ENCODE measurements at places on chromosomes 12 and 14.

DNA sequence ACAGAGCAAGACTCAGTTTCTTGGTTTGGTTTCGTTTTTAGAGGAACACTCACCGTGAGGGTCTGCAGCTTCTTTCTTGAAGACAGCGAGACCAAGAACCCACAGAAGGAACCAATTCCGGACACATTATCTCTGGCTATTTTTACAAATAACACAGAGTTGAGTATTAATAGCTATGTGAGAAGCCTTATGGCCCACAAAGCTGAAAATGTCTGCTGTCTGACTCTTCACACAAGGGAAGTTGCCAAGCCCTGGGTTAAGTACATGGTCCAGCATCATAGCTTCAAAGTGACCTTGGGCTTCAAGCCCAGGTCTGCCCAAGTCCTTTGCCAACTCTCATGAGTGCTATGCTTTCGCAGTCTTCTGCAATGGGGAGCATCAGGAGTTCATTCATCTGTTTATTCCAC is 2.6 kb upstream of the LGMN start:
- no peak for DNase-seq

DNA sequence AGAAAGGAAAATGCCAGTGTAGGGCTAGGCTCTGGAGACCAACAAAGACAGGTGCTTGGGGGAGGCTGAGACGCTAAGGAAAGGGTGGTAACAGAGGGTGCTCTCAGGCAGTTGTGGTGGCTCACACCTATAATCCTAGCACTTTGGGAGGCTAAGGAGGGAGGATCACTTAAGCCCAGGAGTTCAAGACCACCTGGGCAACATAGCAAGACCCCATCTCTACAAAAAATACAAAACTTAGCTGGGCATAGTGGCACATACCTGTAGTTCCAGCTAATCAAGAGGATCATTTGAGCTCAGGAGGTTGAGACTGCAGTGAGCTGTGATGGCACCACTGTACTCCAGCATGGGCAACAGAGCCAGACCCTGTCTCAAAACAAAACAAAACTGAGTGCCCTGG is 12.4 kb downstream of the REM2 start:
- DNase-seq = no peak

DNA sequence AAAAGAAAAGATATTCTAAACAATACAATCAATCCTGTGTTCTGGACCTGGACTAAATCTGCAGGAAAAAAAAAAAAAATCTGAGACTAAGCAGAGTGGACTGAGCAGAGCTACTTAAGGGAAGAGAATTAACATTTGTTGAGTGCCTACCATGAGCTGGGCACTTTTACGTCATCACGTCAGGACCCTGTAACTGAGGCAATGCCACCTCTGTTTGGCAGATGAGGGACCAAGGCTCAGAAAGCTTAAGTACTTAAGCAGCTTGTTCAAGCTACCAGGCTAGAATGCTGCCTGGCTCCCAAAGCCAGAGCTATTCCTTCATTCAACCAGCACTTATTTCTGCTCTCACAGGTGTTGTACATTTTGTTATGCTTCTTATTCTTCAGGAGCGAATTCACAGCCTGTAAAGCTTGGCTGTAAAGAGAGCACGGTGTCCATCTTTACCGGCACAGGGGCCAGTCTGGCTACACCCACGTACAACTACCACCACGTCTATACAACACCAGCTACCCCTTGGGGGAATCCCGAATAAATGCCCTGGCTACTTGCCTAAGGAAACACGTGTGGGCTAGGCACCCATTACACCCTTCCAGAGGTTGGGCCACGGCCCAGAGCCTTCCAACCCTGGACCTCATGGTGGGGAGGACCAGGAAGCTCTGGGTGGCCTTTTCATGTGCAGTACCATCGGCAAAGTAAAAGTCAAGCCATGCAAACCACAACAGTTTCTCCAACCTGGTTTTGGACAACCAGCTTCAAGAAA is 27.0 kb downstream of the TMCC3 start:
- no peak for DNase-seq

DNA sequence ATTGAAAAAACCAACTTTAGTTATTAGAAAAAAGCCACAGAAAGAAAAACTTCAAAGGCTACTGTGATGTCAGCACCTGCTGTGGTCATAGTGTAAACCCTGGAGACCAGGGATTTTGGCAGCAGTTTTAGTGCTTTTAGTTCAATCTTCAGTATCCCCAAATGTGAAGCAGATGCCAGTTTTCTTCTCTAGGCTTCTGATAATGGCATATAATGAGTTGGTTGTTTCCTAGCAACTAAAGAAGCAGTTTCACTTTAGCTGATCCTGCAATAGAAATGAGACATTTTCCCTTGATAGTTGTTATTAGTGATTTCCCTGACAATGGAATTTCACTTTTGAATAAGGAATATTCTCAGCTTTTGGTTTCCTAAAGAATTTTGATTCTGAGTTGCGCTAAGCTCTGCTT is 131.2 kb downstream of the NUBPL start:
- DNase-seq = no peak
